ENCODE measurements at places on chromosomes 7 and 10.

- H3K4me3 ChIP-seq: no peak overlapping the region
- peaks cover 7% of the 10 kb centered on the region for H3K4me1 ChIP-seq
- H3K36me3 ChIP-seq: no peaks in the 10 kb centered on the region
- no peak overlapping the region for H3K27ac ChIP-seq
- no peak for DNase-seq
- no peaks in the 10 kb centered on the region for H3K27me3 ChIP-seq
Measured at GRCh38 chr10:69769395-69769992, 32.2 kb upstream of the COL13A1 start.

DNA sequence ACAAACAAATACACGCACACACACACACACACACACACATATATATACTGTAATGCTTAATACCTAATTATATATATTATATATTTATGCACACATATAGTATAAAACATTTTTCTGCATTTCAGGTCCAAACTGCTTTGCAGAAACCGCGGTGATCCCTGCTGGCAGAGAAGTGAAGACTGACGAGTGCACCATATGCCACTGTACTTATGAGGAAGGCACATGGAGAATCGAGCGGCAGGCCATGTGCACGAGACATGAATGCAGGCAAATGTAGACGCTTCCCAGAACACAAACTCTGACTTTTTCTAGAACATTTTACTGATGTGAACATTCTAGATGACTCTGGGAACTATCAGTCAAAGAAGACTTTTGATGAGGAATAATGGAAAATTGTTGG, 138.5 kb downstream of the VWC2 start:
- H3K4me3 ChIP-seq: no peak overlapping the region
- no peaks in the 10 kb centered on the region for H3K27me3 ChIP-seq
- DNase-seq: no peak
- H3K27ac ChIP-seq: no peak overlapping the region
- H3K36me3 ChIP-seq: no peaks in the 10 kb centered on the region
- H3K4me1 ChIP-seq: no peaks in the 10 kb centered on the region

- H3K4me1 ChIP-seq: peaks cover 34% of the 10 kb centered on the region
- H3K27ac ChIP-seq: no peak overlapping the region
- DNase-seq: peak; percentile 54
- H3K4me3 ChIP-seq: no peak overlapping the region
- no peaks in the 10 kb centered on the region for H3K27me3 ChIP-seq
- H3K36me3 ChIP-seq: peaks cover 4% of the 10 kb centered on the region
Measured at GRCh38 chr10:71812016-71812912, 38.8 kb downstream of the PSAP start.

DNA sequence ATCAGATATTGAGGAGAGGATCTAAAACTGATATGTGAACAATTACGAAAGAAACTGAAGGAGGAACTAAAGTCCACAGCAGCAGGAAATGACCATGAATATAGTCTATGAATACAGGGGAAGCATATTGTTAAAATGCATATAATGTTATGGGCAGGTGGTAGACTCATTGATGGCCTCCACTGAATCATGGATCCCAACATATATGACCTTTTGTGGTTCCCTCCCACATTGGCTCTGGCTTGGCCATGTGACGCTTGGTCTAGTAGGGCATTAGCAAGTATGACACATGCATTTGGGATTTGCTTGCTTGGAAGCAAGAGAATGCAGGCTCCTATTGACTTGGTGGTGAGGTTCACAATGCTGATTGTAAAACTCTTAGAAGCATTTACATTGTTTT, 55.2 kb upstream of the RAB18 start:
- no peak for DNase-seq
- H3K4me1 ChIP-seq: no peaks in the 10 kb centered on the region
- H3K27me3 ChIP-seq: no peaks in the 10 kb centered on the region
- no peaks in the 10 kb centered on the region for H3K36me3 ChIP-seq
- H3K27ac ChIP-seq: no peak overlapping the region

- no peak overlapping the region for H3K4me3 ChIP-seq
- DNase-seq: no peak
- H3K27ac ChIP-seq: no peak overlapping the region
- no peaks in the 10 kb centered on the region for H3K27me3 ChIP-seq
Measured at GRCh38 chr10:64036321-64036930, 515.2 kb downstream of the REEP3 start.

DNA sequence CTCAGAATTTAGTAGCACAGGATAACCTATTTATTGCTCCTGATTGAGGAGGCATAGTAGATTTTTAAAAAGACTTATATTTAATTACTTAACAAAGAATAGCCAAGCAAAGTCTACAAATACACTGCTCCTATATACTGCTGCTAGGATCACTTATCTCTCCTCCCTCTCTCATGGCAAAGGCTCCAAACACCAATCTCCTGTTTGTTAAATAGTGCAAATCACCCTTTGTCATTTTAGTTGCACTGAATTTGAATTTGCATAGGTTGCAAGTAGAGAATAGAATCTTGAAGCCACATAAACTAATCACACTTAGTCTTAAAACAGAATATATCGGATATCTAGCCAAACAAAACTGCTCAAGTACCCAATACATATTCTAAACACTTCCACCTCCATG, 219.1 kb upstream of the LRRN3 start:
- no peaks in the 10 kb centered on the region for H3K4me1 ChIP-seq
- no peak overlapping the region for H3K4me3 ChIP-seq
- H3K36me3 ChIP-seq: no peaks in the 10 kb centered on the region
- no peak for DNase-seq
- H3K27ac ChIP-seq: no peak overlapping the region

DNA sequence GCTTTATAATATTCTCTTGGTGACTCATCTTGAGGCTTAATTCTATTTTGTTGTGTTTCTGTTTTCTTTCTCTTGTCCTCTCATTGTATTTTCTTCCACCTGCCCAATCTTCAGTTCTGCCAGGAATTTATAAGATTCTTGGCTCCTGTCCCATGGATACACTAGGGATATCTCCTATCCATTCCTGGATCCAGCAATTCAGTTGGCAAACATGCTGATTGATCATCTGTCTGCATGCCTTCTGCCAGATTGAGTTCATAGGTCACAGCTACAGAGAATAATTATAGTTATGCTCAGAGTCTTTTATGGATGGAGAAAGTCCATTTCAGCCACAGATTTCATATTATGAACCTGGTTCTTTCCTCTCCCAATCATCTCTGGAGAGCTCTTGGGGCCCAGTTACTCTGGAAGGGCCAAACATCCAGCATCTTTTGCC, 140.4 kb upstream of the MAGI2 start:
- no peaks in the 10 kb centered on the region for H3K27me3 ChIP-seq
- H3K27ac ChIP-seq: no peak overlapping the region
- no peak for DNase-seq
- H3K4me3 ChIP-seq: no peak overlapping the region
- H3K4me1 ChIP-seq: no peaks in the 10 kb centered on the region

- H3K4me1 ChIP-seq: no peaks in the 10 kb centered on the region
- H3K36me3 ChIP-seq: no peaks in the 10 kb centered on the region
- DNase-seq: no peak
- H3K27ac ChIP-seq: no peak overlapping the region
- peaks cover 58% of the 10 kb centered on the region for H3K27me3 ChIP-seq
- H3K4me3 ChIP-seq: no peak overlapping the region
Measured at GRCh38 chr7:2920956-2921652, 77.0 kb upstream of the GNA12 start.

- H3K27ac ChIP-seq: peak overlapping the region; percentile 68
- no peak for DNase-seq
- peaks cover 9% of the 10 kb centered on the region for H3K4me1 ChIP-seq
- H3K27me3 ChIP-seq: no peaks in the 10 kb centered on the region
Measured at GRCh38 chr10:78634389-78634815, 434.4 kb upstream of the ZMIZ1 start.

- no peak for DNase-seq
- H3K36me3 ChIP-seq: no peaks in the 10 kb centered on the region
- H3K4me1 ChIP-seq: peaks cover 1% of the 10 kb centered on the region
- H3K27ac ChIP-seq: no peak overlapping the region
Measured at GRCh38 chr7:131321656-131322055, 6.0 kb upstream of the MKLN1 start.

- no peak overlapping the region for H3K4me3 ChIP-seq
- H3K27me3 ChIP-seq: peaks cover 21% of the 10 kb centered on the region
- no peaks in the 10 kb centered on the region for H3K36me3 ChIP-seq
- H3K27ac ChIP-seq: no peak overlapping the region
- peaks cover 20% of the 10 kb centered on the region for H3K4me1 ChIP-seq
Measured at GRCh38 chr10:79985481-79986072, 36.7 kb upstream of the SFTPD start.

- no peaks in the 10 kb centered on the region for H3K4me1 ChIP-seq
- no peaks in the 10 kb centered on the region for H3K36me3 ChIP-seq
- no peak overlapping the region for H3K27ac ChIP-seq
- H3K27me3 ChIP-seq: peaks cover 33% of the 10 kb centered on the region
- no peak overlapping the region for H3K4me3 ChIP-seq
Measured at GRCh38 chr10:129133856-129134255, 333.2 kb upstream of the MGMT start.

DNA sequence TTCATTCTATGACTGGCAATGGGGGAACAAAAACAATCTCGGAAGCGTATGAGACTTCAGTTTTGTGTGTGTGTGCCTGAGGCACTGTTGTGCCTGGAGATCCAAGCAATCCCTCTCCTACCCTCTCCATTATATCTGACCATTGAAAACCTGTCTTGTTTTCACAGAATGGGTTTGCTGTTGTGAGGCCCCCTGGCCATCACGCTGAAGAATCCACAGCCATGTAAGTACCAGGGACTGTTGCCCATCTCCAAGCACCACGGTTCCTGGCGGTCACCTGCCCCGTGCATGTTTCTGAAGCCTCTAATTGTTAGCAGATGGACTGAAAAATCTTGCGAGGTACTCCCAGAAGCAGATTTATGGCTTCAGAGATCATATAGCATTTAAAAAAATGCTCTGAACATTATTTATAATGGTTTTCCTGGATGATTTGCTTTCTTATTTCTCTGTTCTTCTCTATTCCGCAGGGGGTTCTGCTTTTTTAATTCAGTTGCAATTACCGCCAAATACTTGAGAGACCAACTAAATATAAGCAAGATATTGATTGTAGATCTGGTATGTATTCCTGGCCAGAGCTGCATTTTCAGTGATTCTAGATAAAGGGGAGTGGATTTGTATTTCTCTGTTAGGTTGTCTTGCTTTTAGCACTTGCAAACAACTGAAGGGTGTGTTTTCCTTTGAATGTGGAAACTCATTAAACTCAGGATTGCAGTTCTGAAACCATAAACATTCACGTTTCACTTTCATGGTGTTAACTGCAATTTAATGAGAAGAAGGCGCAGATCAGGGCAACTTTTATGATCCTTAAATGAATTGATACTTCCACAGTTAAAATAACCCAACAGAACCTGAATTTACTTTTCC, 288.2 kb downstream of the TWIST1 start:
- DNase-seq: no peak
- H3K36me3 ChIP-seq: no peaks in the 10 kb centered on the region
- no peak overlapping the region for H3K4me3 ChIP-seq
- H3K4me1 ChIP-seq: peaks cover 4% of the 10 kb centered on the region

GRCh38 chr7:45647967-45648670, 74.0 kb downstream of the ADCY1 start:
- H3K4me3 ChIP-seq: no peak overlapping the region
- H3K27ac ChIP-seq: no peak overlapping the region
- H3K27me3 ChIP-seq: no peaks in the 10 kb centered on the region
- peak; percentile 2 for DNase-seq
- no peaks in the 10 kb centered on the region for H3K36me3 ChIP-seq

- no peaks in the 10 kb centered on the region for H3K36me3 ChIP-seq
- no peak for DNase-seq
- H3K4me1 ChIP-seq: no peaks in the 10 kb centered on the region
- no peak overlapping the region for H3K4me3 ChIP-seq
- no peak overlapping the region for H3K27ac ChIP-seq
- no peaks in the 10 kb centered on the region for H3K27me3 ChIP-seq
Measured at GRCh38 chr10:61195211-61195610, 251.2 kb upstream of the RHOBTB1 start.

GRCh38 chr10:124494046-124494807, 32.6 kb downstream of the LHPP start:
- no peaks in the 10 kb centered on the region for H3K36me3 ChIP-seq
- H3K27me3 ChIP-seq: no peaks in the 10 kb centered on the region
- no peak overlapping the region for H3K4me3 ChIP-seq
- no peak for DNase-seq

DNA sequence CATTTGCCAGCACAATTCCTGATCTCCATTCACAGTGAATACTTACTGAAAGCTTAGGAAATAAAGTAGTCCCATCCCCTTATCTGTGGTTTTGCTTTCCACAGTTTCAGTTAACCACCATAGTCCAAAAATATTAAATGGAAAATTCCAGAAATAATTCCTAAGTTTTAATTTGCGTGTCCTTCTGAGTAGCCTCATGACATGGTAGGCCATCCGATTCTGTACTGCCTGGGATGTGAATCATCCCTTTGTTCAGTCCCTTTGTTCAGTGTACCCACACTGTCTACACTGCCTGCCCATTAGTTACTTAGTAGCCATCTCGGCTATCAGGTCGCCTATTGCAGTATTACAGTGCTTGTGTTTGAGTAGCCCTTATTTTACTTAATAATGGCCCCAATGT, 14.2 kb downstream of the RAB11FIP2 start:
- H3K27ac ChIP-seq: no peak overlapping the region
- H3K4me3 ChIP-seq: no peak overlapping the region
- peaks cover 16% of the 10 kb centered on the region for H3K4me1 ChIP-seq
- no peak for DNase-seq
- no peaks in the 10 kb centered on the region for H3K27me3 ChIP-seq

GRCh38 chr7:139885511-139885910, 56.4 kb downstream of the TBXAS1 start:
- H3K4me3 ChIP-seq: no peak overlapping the region
- no peaks in the 10 kb centered on the region for H3K36me3 ChIP-seq
- H3K27ac ChIP-seq: no peak overlapping the region
- H3K27me3 ChIP-seq: no peaks in the 10 kb centered on the region
- DNase-seq: no peak

GRCh38 chr10:123521556-123521955, 144.6 kb upstream of the GPR26 start:
- DNase-seq: no peak
- H3K27me3 ChIP-seq: peaks cover 18% of the 10 kb centered on the region
- H3K4me3 ChIP-seq: no peak overlapping the region
- no peak overlapping the region for H3K27ac ChIP-seq
- H3K36me3 ChIP-seq: no peaks in the 10 kb centered on the region

DNA sequence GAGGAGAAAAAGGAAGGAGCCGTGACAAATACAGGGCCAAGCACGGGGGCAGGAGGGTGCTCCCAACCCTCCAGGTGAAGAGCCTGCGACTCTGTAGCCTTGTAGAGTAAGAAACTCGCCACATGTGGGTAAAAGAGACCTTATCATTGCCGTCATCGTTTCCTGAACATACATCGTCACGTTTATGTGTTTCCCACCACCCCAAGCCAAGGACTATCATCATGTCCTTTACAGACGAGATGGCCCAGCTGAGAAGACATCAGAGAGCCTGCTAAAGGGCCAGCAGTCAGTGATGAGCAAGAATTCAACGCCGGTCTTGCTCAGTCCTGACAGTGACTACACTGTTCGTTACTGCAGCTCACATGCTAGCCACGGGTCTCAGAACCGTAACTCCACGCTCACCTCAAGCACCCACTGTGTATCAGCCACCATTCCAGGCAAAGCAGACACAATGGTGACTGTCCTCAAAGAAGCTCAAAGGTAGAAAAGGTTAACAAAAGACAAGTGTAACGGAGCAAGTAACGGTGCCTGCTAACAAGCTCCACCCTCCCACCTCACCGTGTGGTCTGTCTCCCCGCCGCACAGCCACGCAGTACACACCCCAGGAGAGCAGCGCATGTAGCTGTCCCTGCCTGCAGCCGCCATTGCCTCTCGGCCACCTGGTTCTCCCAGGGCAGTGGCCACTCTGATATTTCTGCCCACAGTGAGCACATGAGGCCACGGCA, 147.8 kb downstream of the MAD1L1 start:
- no peaks in the 10 kb centered on the region for H3K4me1 ChIP-seq
- H3K36me3 ChIP-seq: no peaks in the 10 kb centered on the region
- no peak for DNase-seq
- H3K4me3 ChIP-seq: no peak overlapping the region

Data from heart right ventricle (tissue), 16 donors.